ENCODE measurements at places on chromosomes 3 and 15.

- peak; percentile 6 for DNase-seq
Observed at GRCh38 chr3:159763602-159764489, 224.8 kb upstream of the IL12A start.

DNA sequence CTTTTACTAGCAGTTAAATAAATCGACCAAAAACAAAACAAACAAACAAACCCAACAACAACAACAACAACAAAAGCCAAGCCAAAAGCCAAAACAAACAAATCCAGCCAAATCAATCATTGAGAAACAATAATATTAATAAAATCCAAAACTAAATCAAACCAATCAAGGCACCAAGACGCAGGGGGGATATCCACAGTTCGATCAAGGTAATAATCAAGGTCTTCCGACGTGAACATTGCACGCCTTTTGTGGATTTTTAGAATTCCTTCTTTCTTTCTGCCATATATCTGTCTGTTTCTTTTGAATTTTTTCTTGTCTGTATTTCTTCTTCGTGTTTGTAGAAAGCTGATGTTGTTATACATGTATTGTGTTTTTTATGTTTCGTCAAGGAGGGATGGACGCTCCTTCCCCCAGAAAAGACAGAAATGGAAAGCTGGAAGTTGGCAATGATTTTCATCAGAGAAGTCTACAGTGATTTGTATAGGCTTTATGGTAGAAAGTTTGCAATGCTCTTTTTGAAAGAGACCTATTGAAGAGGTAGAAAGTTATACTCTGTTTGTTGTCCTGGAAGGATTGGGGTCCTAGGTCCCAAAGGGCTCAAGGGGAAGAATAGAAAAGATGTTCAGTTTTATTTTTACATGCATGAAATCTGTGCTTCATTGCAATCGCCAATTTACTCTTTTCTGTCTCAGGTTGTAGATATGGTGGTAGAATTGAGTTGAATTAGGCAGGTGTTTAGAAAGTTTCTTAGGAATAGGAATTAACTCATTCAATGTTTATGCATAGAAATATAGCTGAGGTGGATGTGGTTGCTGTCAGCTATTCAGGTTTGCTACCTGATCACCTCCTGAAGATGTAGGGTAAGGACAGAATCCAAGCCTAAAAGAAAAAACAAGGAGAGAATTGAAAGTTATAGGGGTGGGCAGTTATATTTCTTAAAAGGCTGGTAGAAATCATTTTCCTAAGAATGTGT is 1.2 kb downstream of the ARPP21 start:
- DNase-seq, result no peak

DNA sequence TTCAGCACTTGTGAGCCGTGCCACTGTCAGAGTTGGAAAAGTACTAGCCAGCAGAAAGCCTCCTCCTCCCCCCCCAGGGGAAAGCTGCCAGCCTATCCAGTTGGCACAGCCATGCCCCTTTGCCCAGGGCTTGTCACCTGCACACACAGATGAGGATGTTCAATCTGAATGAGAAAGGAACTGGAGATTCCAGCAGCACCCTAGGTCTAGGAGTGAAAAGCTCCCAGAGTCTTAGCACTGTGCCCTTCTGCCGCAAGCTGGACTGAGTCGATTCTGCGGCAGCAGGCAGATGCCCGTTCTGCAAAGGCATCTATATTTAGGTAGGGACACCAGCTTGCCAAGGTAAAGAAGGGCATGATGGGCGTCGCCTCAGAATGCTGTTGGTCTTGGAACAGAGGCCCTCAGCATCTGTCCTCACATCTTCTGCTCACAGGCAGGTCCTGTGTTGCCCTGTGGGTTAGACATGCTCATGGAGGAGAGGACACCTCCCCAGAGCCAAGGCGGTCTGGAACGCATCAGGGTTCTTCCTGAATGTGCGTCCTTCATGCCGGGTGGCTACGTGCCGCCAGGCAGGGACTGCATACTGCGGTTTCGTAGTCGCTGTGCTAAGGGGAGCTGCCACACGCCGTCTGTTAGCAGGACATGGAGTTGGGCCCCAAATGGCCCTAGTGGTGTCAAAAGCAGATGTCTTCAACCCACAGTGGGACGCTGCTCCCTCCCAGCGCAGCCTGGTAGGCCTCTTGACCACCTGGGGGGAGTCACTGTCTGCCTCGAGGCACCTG is 109.5 kb downstream of the VGLL4 start:
- DNase-seq, result no peak

DNA sequence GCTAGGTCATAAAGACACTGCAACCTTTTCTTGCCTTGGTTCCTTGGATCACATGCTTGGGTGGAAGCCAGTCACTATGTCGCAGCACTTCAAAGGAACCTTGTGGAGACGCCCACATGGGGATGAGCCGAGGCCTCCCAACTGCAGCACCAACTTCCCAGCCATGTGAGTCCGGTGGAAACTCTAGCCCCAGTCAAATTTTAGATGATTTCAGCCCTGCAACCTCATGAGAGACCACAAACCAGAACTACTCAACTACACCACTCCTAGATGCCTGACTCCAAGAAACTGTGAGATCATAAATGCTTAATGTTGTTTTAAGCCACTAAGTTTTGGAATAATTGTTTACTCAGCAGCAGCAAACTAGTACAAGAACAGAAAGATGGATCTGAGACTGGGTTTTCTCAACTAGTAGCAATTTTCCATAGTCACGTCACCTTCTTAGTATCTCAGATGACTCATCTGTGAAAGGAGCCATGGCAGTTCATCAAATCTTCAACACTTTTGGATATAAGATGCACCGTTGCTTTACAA is 86.5 kb downstream of the MB21D2 start:
- DNase-seq, result no peak

DNA sequence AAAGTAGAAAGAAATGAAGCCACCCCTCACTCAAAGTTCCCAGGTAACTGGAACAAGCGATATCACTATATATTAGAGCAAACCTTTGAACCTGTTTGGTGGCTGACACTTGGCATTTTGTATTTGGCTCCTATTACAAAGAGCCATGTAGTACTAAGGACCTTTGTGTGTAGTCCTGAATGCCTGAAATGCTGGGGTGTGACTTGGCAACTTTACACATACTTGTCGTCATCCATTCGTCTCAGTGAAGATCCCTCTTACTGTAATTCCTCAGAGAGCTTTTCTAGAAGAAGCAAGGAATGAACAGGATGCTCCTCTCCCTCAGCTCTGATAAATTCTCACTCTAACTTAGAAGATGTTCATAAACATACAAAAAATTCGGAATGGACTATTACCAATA is 216.1 kb upstream of the CDIN1 start:
- DNase-seq, result no peak

DNA sequence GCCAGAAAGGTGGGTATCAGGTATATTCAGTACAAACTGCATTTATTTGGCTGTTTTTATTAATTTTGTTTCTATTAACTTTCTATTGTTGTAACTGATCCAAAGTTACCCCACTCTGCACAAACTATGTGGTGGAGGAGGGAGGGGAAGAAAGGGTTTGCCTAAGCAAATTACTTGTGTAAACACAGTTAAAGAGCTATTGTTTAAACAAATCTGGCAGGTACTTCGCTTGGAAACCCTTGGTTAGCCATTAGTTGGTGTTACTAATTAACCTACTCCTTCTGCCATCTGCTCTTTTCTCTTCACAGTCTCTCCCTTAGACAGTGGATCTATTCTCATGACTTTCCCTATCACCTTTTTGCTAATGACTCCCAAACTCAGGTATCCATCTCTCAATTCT is 328.4 kb upstream of the NECTIN3 start:
- no peak for DNase-seq

DNA sequence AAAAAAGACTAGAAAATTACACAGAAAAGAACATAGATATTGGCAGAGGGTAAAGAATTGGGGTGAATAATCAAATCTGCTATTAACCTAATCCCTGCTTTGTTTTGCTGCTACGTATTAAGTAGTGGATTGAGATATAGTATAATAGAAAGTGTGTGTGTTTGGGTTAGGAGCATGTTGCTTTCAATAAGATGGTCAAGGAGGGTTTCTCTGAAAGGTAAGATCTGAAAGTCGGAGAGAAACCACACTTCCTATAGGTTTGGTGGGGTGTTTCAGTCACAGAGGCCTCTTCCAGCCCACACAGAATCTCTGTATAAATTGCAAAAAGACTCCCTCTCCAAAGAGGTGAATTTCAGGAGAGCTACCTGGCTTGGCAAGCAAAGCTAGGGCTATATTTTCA is 345.7 kb upstream of the SATB1 start:
- no peak for DNase-seq

Data from hematopoietic multipotent progenitor cell treated with erythropoietin and hydrocortisone succinate and interleukin-3 and kit ligand, for 8 days (in vitro differentiated cells).